ENCODE measurements at places on chromosomes 12 and 14. TPM values are rescaled to one million over a fixed set of nuclear protein-coding genes. Genes with fewer than 3 reads are reported as not detected.

The ARHGEF25 gene
- total RNA-seq: 22.4 TPM

The PRB2 gene
- not detected for total RNA-seq

The KNTC1 gene
- total RNA-seq: 23.3 TPM

The SOAT2 gene
- total RNA-seq: not detected

The CD63 gene
- 1,053 TPM for total RNA-seq

The KRT2 gene
- total RNA-seq: not detected

The CLEC2A gene
- total RNA-seq: not detected

The GPR162 gene
- total RNA-seq: 2.1 TPM

The MYF6 gene
- 0.80 TPM for total RNA-seq
